ENCODE measurements at places on chromosomes 6 and 20.
A peak's percentile ranks its signal among the peaks of the same experiment; 100 is the strongest.

DNA sequence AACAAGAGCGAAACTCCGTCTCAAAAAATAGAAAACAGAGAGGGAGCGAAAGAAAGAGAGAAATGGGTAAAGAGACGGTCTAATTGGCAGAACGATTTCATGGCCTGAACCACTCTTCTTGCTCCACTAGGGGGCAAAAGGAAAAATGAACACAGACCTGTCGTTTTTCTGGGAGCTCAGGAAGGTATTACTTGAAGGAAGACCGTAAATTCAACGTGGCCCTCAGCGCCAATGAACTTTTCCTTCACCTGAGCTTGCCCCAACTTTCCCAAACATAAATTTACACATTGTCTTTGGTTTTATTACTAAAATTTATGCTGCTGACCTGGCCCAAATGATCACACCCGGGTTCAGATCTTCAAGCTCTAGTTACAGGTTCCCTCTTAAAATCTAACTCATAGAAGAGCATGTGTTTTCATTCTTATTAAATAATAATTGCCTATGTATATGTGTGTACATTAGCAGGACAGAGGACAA is 67.3 kb downstream of the ATP9A start:
- no peak for DNase-seq

- no peak for DNase-seq
Measured at GRCh38 chr20:58900397-58900796, 47.9 kb downstream of the GNAS start.

DNA sequence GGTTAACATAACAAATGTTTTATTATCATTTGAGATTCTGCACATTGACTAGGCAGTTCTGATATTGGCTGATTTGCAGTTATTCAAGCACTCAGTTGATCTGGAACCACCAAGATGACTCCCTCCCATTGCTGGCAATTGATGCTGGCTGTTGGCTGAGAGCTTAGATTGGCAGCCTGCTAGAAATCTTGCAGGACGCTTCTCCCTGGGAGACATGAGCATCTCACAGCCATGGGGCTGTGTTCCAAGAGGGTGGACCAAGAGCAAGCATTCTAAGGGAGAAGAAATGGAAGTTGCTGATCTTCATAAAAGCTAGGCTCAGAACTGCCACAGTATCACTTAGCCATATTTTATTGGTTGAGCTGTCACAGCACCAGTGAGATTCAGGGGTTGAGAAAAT is 233.4 kb upstream of the ID4 start:
- DNase-seq, result no peak

GRCh38 chr20:63538204-63539091 is 1.3 kb upstream of the PTK6 start:
- DNase-seq, result no peak

GRCh38 chr20:37449276-37449675 is 71.8 kb upstream of the NNAT start:
- DNase-seq, result no peak

DNA sequence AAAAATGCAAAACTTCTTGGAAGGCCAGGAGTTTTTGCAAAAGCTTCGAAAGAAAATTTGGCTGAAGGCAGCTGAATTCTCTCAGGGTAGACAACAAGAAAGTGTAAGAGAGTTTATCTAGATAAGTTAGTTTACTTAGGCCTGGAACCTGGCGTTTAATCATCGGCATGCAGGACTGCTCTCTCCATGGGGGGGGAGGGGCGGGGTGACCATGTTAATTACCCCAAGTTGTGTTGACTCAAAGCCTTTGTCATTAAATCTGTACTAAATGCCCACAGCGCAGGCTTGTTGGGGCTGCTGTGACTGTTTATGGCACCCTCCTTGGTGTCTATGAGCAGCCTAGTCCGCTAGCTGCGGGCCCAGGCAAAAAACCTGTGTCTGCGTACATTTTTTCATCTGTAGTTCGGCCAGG is 20.1 kb upstream of the ZNF451 start:
- no peak for DNase-seq

- DNase-seq, result no peak
Measured at GRCh38 chr6:28558629-28559028, 32.9 kb downstream of the GPX5 start.

DNA sequence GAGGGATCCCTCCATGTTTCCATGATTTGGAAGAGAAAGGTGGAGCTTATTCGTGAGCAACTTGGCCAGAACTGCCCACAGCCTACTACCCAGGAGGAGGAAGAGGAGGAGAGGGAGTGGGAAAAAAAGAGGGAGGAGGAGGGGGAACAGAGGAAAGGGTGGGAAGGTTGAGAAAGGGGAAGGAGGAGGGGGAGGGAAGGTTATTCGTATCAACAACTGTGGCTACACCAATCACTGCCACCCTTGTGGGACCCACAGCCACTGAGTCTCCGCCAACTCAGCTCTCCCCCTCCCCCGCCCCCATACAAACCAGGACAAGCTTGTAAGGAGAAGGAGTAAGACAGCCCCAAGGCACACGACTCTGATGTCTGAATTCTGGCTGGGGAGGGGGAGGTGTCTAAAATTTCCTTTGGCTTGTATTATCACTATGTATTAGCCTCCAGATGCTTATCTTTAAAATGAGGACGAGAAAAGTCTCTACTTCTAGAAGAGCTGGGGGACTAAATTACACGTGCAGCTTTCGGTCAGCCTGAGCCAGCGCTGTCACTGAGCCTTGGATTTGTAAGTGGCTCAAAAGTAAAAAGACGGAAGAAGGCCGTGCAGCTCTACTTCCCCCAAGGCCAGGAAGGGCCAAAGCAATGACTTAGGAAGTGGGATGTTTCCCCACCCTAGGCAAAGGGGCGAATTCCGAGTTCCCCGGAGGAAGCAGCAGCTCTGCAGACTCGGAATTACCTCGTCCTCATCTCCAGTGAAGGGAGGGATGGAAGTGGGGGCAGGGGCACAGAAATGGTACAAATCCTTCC is 1.0 kb downstream of the FKBP1A start:
- no peak for DNase-seq

DNA sequence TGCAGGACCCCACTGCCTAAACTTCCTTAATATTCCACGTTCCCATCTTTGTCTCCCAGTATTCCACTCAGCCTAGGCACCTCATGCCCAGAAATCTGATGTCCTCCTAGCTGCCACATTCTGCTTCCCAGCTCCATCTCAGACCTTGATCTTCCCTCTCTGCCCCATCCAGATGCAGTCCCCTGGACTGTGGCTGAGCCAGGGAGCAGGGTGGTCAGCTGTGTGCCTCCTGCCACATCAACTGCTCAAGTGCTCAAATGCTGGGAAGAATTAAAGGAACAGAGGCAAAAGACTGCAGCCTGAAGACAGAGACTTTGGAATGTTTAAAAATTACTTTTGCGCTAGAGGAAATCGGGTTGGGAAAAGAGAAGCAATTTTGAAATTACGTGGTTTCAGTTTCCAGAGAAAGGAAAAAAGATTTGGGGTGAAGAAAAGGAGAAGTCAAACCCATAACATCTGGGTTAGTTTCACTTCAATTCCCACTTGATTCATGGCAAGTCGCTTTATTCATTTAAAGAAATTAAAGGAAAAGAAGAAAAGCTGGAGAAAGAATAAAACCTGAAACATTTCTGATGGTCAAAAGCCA is 704.8 kb downstream of the PTPRT start:
- no peak for DNase-seq

DNA sequence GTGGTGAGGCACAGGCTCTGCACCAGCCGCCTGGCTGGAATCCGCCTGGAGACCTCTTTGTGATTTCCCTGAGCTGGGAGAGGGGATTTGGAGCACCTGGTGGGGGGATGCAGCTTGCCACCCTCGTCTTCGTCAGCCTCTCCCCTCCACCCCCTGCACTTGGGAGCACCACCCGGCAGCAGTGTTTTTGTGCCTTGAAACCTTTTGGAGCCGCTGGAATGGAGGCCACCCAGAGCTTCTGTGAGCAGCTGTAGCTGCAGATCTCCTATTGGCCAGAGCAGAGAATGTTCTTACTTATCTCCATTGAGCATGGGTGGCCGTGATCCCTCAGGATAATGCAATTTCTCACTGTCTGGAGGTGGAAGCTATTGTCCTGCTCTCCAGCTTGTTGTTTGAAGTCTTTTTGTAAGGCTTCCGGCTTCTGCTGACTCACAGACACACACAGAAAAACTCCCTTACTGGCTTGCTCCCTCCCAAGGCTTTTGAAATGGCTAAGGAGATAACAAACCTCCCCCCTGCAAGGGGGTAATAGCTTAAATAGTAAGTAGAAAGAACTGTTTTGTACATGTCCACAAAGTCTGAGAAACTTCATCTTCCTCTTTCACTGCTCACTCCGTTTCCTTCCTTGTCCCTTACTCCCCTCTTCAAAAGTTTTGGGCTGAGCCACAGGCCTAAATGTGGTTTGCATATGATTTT is 271.2 kb downstream of the PRL start:
- no peak for DNase-seq

DNA sequence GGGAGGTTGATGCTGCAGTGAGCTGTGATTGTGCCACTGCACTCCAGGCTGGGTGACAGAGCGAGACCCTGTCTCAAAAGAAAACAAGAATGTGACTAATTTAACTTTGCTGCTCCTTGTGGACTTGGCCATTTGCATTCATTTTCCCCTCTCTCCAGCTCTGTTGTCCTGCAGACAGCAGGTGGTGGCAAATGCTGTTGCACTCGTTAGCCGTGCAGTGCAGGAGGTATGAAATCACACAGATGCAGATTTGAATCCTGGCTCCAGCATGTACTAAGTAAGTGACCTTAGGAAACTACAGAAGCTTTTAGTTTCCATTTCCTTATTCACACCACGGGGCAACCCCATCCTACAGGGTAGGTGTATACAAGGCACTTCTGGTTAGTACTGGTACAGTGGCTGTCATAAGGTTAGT is 9.6 kb upstream of the BEND3 start:
- DNase-seq, result no peak

- no peak for DNase-seq
Measured at GRCh38 chr6:11952316-11952715, 59.8 kb upstream of the HIVEP1 start.

GRCh38 chr20:9011121-9011520 is 57.8 kb upstream of the PLCB4 start:
- no peak for DNase-seq

DNA sequence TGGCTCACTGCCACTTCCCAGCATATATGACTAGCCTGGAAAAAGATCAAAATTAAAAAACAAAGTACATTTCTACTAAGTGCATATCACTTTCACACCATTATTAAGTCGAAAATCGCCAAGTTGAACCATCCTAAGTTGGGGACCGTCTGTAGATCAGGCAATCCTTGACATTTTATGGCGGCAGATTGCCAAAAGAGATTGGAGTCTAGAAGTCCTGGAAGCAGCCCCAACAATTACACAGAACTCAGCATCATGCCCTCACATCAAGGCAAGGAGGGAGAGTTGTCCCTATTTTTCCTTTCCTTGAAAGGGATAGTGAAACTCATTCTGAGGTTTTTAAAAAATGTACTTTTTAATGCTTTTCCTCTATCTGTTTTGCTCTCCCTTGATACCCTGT is 30.7 kb downstream of the SLC22A3 start:
- DNase-seq, result no peak

DNA sequence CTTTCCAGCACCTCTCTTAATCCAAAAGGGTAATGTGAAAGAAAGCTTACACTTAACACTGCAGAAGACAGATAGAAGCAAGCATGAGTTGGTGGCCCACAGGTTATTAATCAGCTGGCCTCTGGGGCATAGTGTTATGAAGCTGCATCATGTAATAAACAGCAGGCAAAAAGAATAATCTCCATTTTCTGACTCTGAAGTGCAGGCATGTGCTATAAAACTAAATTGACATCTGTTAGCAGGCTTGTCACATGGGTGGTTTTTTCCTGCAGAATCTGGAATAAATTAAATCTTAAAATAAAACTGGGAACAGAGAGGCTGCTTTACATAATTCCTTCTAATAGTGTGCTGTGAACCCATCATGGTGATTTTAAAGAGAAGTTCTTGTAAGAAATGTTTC is 73.3 kb downstream of the METTL24 start:
- DNase-seq, result no peak

DNA sequence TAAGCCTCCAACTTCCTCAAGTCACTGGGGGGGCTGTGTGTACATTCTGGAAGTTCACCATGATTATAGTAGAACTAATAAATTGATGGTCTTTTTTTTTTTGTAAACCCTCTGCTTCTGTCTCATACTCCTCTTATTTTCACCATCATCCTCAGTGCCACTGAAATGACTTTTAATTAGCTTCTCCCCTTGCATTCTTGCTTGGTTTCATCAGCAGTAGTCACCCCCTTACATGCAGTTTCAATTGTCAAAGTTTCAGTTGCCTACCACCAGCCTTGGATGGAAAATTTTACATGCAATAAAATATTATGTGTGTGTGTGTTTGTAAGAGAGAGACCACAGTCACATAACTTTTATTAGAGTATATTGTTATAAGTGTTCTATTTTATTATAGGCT is 175.8 kb upstream of the BMP5 start:
- no peak for DNase-seq

GRCh38 chr20:44465001-44465560 is 10.6 kb upstream of the TTPAL start:
- DNase-seq, result no peak

DNA sequence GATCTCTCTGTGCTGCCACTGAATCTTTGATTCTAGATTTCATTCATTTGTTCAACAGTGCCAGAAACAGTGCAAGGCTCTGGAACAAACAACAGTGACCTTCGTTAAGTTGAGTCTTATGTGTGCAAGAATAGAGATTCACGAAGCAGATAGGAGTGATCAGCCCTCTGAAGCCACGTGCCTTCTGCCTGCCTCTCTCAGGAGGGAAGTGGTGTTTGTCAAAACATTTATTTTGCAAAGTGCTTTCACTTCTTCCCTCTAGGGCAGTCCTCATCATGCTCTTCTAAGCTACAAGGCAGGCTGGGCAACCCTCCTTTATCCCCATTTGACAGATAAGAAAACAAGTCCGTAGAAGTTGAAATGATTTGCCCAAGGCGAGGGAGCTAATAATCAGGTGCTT is 204.3 kb downstream of the TFAP2C start:
- no peak for DNase-seq

GRCh38 chr20:1965520-1966351 is 28.1 kb downstream of the PDYN start:
- peak; percentile 42 for DNase-seq

DNA sequence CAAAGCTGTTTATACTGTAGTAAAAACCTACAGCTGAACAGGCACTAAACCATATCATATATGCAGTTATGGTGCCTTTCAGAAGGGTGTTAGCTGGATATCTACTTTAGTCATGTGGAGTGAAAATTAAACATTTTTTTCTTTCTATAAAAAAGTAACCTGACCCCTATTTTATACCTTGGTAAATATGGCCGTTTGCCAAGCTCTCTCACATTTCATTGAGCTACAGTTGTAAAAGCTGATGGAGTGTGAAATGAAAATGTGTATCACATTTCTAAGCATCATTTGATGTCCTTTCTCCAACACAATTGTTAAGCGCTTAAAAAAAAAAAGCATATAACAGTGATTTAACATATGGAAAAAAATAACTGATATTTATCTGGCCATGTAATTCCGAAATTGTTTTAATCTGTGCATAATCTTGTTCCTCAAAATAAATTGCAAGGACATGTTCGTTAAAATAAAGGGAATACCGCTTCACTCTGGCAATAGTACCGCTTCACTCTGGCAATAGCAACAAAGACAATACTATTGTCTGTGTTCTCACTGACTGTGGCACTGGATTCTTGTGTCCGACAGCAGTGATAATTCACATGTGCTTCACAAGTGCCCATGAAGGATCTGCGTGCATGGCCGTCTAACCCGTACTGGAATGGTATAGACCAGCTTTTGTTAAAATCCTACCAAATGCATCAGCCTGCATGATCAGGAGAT is 391.8 kb upstream of the SOX4 start:
- DNase-seq, result no peak

GRCh38 chr20:36113036-36113435 is 41.5 kb upstream of the EPB41L1 start:
- DNase-seq, result no peak

Data from stimulated activated CD4-positive, alpha-beta T cell treated with anti-CD3 and anti-CD28 coated beads, Interleukin-15, amount 100 ng/mL, for 1 hour (primary cell).